Umbilical cord (tissue), 2 donors: ENCODE measurements at places on chromosomes 4 and X.

DNA sequence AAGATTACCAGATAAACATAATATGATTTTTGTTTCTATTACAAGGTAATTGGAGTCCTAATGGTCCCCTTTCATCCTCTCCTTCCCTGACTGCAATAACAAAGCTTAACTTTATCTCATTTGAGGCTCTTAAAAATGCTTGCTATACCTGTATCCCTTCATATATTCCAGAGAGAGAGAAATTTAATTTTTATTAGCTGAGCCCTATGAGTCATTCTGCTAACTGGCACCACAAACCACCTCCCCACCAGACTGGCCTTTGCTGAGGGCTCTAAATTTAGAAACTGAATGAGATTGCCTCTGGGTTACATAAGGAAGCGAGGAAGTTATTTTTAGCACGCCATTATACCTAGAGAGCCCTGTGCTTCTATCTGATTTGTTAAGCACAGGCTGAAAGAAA, 27.4 kb downstream of the CBLL2 start:
- DNase-seq = peak; percentile 14

GRCh38 chrX:11239230-11239629, 54.0 kb upstream of the AMELX start:
- peak; percentile 57 for DNase-seq

DNA sequence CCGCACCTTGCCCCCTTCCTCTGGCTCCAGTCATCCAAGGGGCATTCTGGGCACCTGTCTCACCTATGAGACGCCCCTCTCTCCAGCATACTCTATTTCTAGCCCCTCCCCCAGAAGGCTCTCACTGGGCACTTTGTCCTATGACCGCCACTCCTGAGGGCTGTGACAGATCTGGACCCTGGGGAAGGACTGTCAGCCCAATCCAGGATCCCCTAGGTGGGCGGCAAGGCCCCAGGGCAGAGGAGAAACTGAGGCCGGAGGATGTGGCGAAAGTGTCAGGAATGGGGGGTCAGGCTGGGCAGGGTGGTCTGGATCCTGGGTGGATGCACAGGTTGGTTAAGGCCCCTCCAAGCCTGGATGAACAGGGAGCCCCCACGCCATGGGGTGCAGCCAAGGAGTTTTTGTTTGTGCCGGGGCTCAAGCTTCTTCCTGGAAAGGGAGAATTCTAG, 16.2 kb upstream of the NAT8L start:
- DNase-seq = no peak

DNA sequence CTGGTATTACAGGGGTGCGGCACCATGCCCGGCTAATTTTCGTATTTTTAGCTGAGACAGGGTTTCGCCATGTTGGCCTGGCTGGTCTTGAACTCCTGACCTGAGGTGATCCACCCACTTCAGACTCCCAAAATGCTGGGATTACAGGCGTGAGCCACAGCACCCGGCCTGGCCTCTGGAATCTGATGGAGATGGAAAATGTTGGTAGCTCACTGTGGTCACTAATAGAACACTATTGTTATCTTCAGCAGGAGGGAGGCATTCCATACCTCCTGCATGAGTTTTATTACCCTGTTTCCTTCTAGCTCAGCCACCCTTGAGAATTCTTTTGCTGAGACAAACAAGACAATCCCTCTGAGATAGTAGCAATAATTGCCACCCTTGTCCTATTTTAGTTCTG, 105.0 kb downstream of the SHROOM3 start:
- no peak for DNase-seq

- DNase-seq = no peak
These were observed 99.7 kb upstream of the SLC7A11 start for GRCh38 chr4:138341739-138342415.

DNA sequence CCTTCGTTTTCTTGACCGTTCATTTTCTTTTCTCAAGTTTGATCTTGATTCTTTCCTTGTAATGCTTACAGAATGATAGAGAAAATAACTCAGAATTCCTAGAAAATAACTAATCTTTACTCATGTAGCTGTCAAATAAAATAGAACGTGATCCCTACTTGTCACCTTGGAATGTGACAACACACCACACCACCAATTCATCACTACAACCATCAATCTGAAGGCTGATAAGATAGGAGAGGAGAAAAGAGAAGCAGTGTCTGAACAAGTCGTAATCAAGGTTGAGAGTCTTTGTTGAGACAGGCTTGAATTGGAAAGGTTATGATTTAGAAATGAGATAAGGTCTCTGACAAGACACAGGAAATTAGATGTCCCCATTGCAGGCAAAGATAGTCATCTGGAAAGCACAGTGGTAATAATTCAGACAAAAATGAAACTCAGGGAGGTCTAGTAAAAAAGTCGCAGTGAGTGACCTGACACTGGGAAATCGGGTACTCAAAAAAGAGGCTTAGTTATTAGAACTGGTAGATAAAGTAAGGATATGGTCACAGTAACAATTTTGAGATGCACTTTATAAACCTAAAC, 456.2 kb downstream of the FAT4 start:
- DNase-seq = peak; percentile 17

- no peak for DNase-seq
These were observed 72.8 kb downstream of the CLCN5 start for GRCh38 chrX:49995107-49995731.

- DNase-seq = no peak
These were observed 317.7 kb downstream of the CCSER1 start for GRCh38 chr4:90444904-90445303.

GRCh38 chr4:130648570-130648969, 1552.6 kb downstream of the C4orf33 start:
- DNase-seq = no peak

DNA sequence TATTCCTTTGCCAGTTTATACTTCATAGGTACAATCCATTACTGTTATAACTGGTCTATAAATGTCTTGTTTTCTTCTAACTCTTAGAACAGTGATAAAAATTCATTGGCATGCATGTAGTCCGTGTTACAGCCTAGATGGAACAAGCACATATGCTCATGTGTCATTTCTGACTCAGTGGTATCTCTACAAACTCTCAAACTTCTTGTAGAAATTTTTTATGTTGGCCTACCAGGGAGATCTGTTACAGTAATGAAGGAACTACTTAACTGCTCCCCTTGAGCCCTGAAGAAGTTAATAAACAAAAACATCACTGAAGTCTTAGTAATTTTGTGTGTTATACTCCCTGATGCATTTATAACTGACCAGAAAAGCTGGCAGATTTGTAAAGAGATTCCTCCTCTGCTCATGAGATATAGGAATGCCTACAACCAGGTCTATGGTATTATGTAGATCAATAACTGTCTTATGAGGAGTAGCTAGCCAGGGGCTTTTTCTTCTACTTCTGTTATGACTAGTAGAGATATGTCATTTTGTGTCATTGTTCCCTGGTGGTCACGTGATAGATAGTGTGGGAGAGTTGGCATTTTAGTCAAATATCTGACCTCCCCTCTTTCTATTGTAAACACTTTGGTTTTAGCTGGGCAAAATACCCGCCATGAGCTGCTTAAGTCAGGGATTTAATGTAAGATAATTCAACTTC, 53.7 kb upstream of the FAAH2 start:
- DNase-seq = no peak

DNA sequence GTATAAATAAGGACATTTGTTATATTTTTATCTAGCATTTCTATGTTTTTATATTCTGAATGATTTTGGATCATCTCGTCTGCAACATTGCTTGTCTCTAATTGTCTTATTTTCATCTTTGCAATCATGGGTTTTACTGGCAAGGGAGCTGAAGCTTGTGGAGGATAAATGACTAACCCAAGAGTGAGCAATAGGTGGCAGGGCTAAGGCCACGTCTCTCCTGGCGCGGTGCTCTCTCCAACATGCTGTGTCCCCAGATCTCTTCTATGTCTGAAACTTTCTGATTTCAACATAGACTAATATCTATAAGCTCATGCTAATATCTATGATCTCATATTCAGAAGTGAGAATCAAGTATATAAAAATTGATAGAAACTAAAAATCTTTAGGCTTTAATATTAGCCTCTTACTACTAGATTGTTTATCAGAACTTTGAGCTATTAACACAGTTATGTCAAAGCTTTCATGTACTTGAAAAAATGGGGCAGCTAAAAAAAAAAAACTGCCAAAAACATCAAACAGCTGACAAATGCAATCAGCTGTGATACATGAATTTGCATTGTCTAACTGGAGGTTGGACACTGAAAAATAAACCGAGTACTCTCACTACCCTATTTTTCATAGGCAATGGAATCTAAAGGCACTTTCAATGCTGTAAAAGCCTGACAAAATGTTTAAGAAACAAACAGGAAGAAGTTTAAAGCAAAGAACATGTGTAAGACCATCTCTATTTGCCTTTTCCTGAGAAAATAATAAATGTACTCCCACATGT, 169.2 kb downstream of the TMA16 start:
- no peak for DNase-seq

DNA sequence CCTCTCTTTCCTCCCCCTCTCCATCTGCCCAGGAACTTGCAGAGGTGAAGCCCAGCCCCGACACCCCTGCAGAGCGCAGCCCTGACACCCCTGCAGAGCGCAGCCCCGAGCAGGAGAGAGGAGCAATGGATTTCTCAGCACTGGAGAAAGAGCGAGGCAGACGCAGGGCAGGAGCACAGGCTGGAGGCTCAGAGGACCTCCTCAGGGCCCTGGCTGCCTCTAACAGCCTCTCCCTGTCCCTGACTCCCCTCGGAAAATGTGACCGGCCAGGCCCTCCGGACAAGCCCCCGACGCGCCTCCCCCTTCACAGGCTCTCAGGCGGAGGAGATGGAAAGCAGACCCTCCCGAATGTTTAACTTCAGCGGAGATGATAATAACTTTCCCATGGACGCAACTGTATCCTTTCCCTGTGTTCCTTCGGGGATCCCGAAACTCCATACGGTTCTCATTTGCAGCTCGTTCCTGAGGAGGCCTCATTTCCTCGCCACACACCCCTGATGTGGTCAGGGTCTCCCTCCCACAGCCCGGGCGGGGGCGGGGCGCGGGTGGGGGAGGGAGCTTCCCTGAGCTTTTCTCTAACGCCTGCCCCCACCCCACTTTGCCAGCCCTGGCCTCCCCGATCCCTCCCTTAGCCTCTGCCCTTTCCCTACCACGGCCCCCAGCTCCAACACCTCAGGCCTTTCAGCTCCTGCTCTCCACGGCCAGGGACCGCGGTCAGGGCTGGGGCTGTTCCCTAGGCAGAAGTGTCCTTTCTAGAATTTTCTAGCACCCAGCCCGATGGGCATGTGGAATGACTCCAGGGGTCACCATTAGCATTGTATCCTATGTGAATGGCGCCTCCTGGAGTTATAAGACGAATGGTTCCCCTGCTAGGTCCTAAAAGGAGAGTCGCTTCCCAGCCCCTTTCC, 201.1 kb upstream of the BCOR start:
- DNase-seq = peak; percentile 50

GRCh38 chr4:120922381-120923206, at the start of gene PRDM5:
Gene PRDM5, minus strand, starts transcription at chr4:120922726. Its CDS starts 118 bp downstream, at chr4:120922608.
- DNase-seq = peak; percentile 74

DNA sequence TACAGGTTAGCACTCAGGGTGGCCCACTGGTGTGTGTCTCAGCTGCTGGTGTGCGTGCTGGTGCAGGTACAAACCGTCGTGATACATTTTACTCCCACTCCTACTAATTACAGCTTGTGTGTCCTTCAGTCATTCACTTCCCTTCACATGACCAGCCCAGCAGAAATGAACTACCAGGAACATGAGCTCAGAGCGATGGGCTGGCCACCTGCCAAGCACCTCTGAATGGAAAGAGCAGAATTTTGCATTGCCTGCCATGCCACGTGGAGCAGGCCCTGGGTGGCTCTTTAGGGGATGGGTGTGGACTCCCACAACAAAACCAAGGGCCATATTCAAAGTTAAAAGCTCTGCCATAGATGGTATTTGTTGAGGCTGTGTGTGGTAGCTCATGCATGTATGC, 58.9 kb upstream of the PGM2 start:
- peak; percentile 39 for DNase-seq

DNA sequence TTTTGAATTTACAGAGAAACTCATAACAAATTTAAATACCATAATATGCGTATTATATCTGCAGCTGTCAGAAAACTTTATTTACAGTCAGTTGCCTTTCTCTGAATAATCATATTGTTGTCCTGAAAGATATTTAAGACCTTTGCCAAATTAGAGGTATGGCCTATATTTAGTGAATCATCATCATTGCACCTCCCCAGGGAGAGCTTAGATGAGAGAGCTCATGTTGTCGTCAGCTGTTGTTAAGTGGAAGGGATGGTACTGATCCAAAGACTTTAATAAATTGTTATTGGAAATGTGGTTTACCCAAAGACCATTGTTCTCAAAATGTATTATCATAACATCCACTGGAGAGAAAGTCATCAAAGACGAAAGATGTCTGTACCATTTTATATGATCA, 128.6 kb downstream of the HTR2C start:
- no peak for DNase-seq

GRCh38 chrX:150329282-150329681, 33.8 kb upstream of the MAMLD1 start:
- DNase-seq = no peak

DNA sequence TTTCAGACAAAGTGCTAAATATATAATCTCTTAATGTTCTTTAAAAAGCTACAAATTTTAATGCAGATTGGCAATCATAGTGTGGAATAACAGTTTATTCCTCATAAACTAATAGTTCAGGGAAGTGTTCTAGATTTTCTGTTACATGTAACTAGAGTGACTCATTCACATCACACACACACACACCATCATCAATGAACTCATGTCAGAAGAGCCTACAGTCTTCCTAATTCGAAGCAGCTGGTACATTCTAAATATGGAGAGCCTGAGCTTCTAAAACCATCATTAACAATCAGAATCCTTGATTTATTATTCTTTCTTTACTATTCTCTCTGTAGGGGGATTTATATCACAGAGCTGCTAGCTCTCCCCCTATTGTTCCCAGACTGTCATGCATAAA, 49.6 kb downstream of the DKK2 start:
- DNase-seq = peak; percentile 33

GRCh38 chrX:118437283-118437682, 58.3 kb upstream of the DOCK11 start:
- DNase-seq = no peak

- peak; percentile 67 for DNase-seq
These were observed 58.3 kb upstream of the MAGEB2 start for GRCh38 chrX:30156880-30157560.

- DNase-seq = no peak
These were observed 222.7 kb downstream of the DACH2 start for GRCh38 chrX:86370927-86371326.
